ENCODE measurements at places on chromosomes 5 and 9.

- DNase-seq: no peak
These were observed at the start of gene PCDHGC3 for GRCh38 chr5:141475625-141476131. Gene PCDHGC3, plus strand, starts transcription at chr5:141475966. Its CDS starts 151 bp downstream, at chr5:141476117.

DNA sequence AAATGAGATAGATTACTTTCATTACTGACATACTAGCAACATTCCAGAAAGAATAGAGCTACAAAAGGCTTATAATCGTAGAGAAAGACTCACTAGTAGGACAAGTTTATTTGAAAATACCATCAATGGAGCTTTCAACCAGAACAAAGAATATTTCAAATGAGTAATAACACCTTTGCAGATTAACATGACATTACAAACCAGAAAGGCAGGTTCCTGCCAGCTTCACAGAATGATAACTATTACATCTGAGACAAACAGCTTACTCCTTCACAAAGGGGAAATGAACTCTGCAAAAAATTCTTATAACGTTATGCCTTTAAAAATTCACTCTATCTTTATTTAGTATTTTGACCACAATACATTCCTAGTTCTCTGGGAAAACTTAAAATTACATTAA is 103.1 kb downstream of the EPB41L4A start:
- DNase-seq: no peak

- DNase-seq: no peak
These were observed 426.2 kb downstream of the HTR1A start for GRCh38 chr5:63535840-63536602.

DNA sequence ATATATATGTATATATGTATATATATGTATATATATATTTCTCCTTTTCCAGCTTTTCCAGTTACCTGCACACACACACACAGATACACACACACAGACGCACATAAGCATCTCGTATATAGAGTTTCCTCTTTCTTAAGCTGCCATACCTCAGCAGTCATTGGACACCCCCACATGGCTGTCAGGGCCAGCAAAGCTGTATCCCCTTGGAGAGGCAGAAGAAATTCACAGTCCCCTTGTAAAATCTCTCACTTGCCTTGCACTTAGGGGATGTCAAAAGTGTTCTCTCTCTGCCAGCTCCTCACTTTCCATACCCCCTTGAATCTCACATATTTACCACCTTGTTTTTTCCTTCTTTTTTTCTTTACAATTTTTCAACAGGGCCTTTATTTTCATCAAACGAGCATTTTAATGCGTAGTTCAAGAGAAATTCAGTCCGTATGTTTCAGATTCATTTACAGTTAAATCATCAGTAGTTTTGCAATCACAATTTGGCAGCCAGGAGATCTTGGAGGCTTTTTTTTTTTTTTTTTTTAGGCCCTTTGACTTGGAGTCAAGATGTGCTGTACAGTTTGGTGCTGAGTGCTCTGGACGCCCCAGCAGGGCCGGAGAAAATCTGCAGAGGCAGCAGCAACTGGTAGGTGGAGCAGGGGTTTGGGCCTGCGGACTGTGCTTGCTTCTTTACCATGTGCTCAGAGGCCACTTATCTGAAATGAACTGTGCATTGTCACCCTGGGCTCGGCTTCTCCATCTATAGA is 244.9 kb upstream of the KLF4 start:
- DNase-seq: no peak

- no peak for DNase-seq
These were observed 58.3 kb downstream of the PTTG1 start for GRCh38 chr5:160479926-160480325.

DNA sequence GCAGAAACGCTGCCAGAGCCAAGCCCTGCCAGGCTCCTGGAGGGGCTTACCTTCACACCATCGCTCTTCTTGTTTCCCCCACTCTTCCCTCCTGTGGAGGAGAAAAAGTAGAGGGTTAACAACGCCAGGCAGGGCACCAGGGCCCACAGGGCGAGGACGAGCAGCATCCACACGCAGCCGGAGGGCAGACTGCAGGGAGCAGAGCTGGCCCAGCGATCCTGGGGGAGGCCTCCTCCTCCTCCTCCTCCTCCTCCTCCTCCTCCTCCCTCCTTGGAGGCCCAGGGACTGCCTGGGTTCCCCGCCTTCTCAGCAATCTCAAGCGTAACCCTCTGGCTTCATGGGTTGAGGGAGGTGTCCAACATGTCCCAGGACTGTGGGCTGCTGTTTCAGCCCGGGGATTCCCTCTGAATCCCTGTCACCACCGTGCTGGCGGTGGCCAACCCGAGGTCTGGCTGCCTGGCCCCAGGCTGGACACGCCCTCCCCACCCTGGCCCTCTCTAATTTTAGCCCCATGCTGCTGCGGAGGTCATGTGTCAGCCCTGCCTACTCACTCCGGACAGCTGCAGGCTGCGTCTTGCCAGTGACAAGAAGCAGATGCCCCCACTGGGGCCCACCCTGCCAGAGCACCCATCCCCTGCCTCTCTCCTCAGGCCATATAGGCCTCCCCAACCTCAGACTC is 44.3 kb downstream of the CAMK2A start:
- no peak for DNase-seq

DNA sequence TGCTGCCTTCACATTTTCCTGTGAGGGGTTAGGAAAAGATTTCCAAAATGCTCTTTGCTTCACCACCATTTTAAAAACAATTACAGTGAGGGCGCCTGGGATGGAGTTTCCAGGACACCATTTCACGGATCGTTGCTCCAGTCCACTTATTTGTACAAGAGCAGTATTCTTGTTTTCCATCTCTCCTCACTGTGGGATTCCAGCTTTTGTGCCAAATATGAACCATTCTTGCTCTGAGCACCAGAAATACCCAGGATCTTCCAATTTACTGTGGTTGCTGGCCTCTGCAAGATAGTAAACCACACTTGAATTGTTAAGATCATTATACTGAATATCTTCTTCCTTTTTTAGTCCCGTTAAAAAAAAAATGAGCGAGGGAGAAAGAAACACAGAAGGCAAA is 899.5 kb downstream of the TLE1 start:
- DNase-seq: no peak

DNA sequence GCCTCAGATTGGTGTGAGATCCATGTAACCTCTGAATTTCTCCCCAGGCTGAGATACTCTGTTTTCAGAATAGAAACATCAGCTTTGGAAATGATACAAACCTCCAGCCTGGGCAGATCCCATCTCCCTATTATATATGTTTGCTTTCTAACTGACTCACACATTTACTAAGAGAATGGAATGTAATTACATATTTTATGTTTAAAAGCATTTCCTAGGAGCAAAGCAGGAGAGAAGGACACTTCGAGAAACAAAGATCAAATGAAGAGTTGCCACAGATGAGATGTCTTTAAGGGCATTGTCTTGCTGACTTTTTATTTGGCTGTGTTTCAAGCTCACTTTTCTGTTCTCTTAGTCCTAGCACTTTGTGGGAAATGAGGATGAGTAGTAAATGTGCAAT is 96.3 kb downstream of the CDH18 start:
- no peak for DNase-seq

DNA sequence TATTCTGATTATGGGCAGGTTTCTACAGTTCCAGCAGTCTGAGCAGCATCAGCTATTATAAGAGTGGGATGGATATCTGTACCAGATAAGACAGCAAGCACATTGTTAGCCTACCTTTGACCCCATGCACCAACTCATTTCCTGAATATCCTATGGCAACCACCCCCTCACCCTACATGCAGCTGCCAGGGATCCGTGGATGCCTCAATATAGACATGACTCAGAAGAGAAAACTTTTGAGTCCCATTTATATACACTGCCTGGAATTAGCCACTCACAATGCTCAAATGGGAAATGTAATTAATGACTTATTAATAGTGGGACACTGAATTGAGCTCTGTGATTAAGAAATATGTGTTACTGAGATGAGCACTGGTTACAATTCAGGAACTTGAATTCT is 124.4 kb downstream of the SSBP2 start:
- DNase-seq: no peak

- DNase-seq: no peak
These were observed 239.4 kb downstream of the NSG2 start for GRCh38 chr5:174284873-174285272.

- no peak for DNase-seq
These were observed 74.3 kb downstream of the KIAA0825 start for GRCh38 chr5:94544031-94544650.

DNA sequence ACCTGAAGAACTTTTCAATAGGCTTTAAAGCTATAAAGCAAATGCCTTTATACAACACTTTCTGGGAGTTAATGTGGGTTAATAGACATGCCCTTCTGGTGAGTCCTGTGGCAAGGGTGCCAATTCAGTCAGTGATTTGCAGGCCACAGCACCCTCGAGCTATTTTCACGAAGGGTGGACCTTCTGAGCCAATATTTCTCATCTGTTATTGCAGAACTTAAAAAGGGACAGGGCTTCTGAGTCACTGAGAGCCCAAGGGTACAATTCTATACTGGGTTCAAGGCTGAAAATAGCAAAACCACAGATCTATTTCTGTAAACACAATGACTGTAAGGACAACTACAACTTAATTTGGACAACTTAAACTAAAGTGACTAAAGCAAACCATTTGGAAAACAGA is 92.8 kb downstream of the GABRG2 start:
- DNase-seq: no peak

DNA sequence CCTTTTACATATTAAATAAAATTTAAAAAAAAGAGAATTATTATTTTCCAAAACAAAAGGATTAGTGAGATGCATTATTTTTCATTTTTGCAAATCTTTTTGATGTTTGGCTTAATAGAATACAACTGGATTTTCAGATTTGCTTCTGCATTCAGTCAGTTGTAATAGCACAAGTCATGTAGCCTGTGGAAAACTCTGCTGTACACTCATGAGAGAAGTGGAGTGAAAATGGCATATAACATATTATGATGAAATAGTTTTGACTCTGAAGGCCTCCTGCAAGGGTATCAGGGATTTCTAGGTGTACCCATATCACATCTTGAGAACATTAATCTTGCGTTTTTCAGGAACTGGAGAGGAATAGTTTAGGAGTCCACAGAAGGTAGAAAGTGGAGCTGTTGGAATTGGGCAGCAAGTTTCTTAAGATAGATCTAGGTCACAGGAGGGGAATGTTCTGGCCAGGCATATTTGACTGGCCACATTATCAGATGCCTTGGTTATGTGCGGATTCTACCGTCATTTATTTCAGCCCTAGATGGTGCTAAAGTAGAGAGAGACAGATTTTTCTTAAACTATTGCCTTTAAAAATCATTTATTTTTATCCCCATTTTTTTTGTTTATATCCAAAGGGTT is 16.4 kb downstream of the LNPEP start:
- DNase-seq: no peak

- DNase-seq: no peak
These were observed 8.9 kb downstream of the CERCAM start for GRCh38 chr9:128429513-128430086.

All from stimulated activated naive CD4-positive, alpha-beta T cell treated with Interleukin-2 at 50 U/mL for 16 hours (primary cell).